Testis (tissue), 5 donors: ENCODE measurements at places on chromosomes 5 and 9. TPM values are rescaled to one million over a fixed set of nuclear protein-coding genes. Genes with fewer than 3 reads are reported as not detected.

DNA sequence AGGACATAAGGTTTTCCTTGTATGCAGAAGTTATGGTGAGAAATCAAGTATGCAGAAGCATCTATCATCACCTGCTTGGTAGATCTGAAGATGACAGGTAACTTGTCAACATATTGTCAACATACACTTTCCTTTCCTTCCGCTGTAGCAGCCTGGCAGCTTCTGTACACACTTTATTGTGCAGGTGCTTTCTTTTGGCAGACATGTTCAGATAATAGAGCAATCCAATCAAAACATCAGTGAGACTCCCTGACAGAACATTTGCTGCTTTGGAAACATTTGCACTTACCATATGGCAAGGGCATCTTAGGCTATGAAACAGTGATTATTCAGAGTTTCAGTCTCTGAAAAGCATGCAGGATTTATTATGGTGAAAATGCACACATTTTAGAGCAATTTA, 161.1 kb upstream of the CDH12 start:
- no peak for DNase-seq

DNA sequence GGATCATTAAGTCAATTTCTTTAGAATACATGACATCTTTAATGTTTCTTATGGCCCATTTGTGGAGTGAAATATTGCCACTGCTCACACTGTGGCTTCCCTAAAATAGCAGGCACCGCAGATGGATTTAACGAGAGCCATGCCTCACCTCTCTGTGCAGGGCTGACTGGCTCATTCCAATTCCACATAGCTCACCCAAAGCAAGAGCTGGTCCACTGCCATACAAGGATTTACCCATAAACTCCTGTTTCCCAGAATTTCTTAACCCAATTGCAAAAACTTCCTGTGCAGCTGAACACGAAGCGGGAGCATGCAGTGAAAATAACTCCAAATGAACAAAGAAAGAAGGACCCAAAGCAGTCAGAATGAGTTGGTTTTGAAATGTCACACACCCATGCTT, 159.5 kb downstream of the BAAT start:
- no peak for DNase-seq

DNA sequence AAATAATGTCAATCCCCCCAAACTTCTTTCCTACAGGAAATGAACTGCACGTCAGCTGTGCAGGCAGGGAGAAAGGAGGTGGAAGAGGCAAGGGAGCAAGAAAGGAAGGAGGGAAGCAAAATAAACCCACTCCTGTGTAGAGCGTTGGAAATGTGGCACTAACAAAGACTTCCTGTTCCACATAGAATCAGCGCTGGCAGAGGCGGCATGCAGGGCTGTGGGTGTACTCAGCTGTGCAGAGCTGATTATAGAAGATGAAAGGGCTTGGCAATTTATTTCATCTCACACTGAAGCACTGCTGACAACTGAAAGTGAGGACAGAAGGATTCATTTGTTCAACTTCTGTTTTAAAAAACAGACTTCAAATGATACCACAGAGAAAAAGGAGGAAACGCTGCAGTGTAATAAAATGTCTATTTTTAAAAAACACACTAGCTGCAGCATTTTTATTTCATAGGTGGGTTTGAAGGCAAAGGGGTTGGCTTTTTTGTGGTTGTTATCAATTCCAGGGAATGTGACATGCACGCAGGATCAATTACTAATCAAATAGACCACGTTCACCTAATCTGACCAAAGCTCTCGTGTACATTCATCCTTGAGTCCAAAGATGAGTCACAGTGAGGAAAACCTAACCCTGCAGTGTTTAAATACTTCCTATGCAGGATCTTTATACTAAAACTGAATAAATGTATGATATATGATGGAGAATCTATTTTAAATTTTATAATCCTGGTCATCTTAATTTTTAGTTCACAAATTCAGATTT, 583.5 kb downstream of the ZNF608 start:
- DNase-seq = no peak

Gene NFX1
- 46.7 TPM for total RNA-seq

Gene ISOC1
- 35.9 TPM for total RNA-seq

- DNase-seq = no peak
Observed at GRCh38 chr5:65916636-65917035, 9.7 kb upstream of the ERBIN start.
